ENCODE measurements at places on chromosomes 11 and 22.
A peak's percentile ranks its signal among the peaks of the same experiment; 100 is the strongest.

DNA sequence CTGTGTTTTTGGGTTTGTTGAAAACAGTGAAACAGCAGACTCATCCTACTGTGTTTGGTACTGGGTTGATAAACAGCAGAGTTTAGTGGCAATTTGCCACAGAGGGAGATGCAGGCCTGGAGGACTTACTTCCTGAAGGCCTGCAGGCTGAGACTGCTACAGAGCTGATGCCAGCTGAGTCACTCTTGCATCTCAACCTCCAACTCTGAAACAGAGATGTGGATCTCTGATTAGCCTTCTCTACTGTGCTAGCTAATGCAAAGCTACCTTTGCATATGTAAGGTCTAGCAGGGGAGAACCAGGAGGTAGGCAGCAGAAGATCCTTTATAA is 14.3 kb downstream of the ATP5MG start:
- DNase-seq = peak; percentile 91

DNA sequence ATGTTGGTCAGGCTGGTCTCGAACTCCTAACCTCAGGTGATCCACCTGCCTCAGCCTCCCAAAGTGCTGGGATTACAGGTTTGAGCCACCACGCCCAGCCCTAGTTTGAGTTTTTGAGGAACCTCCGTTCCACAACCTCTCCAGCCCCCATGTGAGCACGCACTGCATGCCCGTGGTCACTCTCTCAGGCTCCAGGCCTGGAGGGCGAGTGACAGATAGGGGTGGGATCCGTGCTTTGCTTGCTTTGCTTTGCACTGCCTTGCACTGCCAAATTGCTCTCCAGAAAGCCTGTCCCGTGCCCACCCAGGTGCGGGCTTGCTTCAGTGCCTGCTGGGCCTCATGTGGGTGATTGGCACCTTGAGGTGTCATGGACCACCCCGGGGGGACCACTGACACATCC is 29.9 kb downstream of the FGF4 start:
- no peak for DNase-seq

GRCh38 chr11:16921019-16921418 is 93.2 kb downstream of the PLEKHA7 start:
- no peak for DNase-seq

DNA sequence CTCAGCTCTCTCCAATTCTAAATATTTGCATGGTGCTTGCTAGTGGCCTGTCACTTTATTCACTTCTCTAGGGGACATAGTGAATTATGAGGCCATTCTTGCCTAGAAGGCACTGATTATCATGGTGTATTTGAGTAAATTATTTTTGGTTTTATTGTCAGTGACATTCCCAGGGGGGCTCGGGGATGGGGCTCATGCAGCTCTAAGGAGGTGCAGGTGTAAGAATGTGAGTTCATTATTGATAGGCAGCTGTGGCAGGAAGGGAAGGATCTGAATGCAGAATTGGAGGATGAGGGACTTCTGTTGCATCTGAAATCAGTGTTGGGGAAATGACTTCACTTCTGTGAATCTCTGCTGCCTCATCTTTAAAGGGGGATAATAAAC is 53.7 kb upstream of the OR4B1 start:
- DNase-seq = no peak

- DNase-seq = no peak
Measured at GRCh38 chr11:64436000-64436399, 77.0 kb downstream of the RPS6KA4 start.

GRCh38 chr11:1673446-1674172 is 23.4 kb upstream of the KRTAP5-6 start:
- DNase-seq = no peak

- no peak for DNase-seq
Measured at GRCh38 chr11:128914216-128915148, 23.3 kb downstream of the KCNJ5 start.

DNA sequence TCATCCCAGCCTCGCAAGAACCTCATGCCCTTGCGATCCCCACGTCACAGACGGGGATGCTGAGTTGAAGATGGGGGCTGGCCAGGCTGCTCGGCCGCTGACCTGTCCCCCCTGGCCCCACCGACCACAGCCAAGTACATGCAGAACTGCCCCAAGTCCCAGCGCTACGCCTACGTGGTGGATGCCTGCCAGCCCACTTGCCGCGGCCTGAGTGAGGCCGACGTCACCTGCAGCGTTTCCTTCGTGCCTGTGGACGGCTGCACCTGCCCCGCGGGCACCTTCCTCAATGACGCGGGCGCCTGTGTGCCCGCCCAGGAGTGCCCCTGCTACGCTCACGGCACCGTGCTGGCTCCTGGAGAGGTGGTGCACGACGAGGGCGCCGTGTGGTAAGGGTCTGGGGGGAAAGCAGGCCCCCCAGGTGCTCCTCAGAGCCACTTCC is 10.0 kb downstream of the MUC5B start:
- no peak for DNase-seq

DNA sequence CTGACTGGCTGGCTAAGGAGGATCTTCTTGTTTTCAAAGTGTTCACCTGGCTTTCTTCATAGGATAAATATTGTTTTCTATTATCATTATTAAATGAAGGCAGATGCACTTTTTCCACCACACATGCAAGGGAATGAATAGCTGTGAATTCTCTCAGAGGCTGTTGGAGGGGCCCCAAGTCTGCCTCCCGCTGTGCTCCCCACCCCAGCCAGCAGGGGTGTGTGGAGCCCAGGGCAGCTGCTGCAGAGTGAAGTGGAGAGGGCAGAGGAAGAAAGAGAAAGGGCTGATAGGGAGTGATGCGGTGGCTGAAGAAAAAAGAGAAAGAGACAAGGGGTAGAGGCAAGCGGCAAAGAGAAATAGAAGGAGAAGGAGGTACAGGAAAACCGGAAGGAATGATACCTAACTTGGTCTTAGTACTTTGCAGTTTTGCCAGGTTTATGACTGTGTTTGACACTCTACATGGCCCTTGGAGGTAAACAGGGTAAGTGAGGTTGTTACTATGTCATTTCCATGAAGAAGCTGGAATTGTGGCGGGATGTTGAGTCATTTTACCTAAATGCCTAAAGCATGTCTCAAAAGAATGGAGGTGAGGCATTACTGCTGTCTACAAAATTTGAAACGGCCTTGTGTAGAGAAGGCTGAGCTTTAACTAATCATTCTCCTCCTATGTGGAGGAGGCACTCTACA is 145.7 kb upstream of the B3GAT1 start:
- no peak for DNase-seq

GRCh38 chr11:61718046-61718531 is 34.3 kb upstream of the MYRF start:
- DNase-seq = no peak

GRCh38 chr11:120233207-120233803 is 6.6 kb upstream of the POU2F3 start:
- no peak for DNase-seq

DNA sequence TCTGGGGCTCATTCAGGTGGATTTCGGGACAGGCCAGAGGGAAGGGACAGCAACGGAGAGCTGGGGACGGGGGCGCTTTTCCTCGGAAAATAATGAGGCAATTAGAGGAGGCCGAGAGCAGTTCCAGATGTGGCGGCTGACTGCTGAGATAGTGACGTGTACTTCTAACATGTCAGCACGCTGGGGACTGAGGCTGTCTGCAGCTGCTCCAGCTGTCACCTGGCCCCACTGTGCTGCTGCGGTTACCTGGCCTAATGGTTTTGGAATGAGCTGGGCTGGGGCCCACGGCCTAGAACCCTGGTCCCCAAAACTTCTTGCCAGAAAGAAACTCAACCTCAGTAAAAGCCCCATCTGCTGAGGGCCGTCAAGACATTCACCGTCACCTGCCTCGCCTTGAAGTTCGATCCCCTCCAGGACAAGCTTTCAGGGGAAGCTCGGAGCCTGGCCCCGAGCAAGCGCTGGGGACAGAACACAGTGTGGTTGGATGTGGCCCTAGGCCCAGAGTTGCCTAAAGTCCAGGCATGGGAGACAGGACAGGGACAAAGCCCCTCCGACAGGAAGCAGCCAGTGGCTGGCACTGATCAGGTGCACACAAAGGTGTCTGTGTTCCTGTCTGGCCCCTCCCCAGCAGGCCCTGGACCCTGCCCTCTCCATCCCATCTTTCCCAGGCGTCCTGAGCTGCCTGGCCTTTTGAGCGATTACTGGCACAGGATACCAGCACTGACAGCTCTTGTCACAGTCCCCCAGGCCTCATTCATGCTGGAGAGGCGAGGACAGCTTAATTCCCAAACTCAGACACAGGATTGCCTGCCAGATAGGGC is 22.1 kb downstream of the RPUSD4 start:
- no peak for DNase-seq

- no peak for DNase-seq
Measured at GRCh38 chr22:48488149-48488551, 1339.5 kb downstream of the BRD1 start.

DNA sequence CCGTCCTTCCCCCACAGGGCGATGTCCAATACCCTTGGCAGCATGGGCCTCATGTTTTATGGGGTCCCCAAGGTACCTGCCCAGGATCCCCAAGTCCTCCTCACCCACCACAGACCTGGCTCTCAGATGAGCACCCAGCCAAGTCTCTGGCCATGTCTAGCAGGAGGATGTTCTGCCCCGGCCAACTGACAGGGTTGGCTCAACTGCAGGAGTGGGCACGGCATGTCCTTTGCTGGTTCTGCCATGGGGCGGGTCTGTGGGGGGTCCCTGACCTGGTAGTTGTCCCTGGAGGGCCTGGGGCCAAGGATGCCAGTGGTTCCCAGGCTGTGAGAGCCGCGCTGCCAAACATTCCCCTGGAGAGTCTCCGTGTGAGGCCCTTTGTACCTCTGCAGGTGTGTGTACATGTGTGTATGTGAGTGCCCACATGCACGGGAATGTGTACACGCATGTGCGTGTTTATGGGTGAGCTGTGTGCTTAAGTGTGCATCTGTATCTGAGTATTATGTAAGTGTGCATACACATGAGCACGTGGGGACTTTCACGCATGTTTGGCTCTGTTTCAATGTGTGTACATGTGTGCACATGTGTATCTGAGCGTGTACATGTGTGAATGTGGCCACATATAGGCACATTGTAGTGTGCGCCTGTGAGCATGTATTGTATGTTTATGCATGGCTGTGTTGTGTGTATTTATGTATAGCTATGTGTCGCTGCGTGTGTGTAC is 85.5 kb downstream of the KCNQ1 start:
- no peak for DNase-seq

- no peak for DNase-seq
Measured at GRCh38 chr11:44454666-44455065, 110.8 kb upstream of the CD82 start.

- DNase-seq = no peak
Measured at GRCh38 chr11:131809203-131809918, 438.9 kb downstream of the NTM start.

GRCh38 chr11:120750647-120751549 is 239.3 kb downstream of the GRIK4 start:
- DNase-seq = no peak

DNA sequence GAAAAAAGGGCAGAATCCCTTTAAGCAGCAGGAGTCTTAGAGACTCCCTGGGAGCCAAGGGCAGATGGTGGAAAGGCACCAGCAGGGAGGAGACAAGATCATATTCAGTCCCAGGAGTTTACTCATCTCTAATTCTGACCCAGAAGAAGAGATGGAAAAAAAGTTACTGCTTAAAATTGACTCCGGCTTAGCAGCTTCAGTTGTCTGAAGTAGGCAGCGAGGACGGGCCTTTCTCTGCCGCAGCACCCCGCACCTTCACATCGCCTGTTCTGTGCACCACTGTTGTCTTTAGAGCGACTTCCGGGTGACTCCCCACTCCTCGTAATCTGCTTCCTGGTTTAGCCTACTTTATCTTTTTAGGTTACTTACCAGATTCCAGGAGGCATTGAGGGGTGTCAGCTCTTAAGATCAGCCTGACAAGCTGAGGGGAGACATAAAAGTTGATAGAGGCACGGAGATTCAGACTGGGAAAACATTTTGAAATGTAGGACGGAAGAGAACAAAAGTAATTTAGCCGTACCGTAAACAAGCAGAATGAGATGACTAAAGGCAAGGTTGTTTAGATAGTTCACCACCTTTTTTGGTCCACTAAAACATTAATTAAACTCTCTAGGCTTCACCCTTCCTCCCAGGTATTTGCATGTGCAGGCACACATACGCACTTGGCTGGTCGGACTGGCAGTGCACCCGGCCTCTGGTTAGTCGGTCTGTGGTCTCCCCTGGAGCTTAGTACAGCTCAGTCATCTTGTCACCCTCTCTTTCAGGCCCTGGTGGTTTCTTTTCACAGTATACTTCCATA is 74.3 kb downstream of the CECR2 start:
- no peak for DNase-seq

GRCh38 chr11:120273432-120273831 is 33.5 kb downstream of the POU2F3 start:
- DNase-seq = no peak

DNA sequence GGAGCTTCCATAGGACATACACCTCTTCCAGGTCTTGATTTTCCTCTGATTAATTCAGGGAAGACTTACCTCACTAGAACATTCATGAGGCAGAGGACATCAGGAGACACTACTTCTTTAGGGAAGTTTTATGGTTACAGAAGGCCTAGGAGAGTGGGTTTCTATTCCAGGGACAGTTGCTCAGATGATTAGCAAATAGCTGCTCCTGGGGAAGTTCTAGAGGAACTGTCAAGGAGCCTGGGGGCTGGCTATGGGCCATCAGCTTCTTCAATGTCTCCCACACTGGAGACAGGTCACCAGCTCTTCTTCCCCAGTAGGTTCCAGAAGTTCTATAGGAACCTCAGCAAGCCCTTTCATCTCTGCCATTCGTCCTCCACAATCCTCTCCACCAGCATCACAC is 11.5 kb upstream of the OR10A5 start:
- no peak for DNase-seq

GRCh38 chr11:130124096-130124495 is 35.5 kb upstream of the ST14 start:
- peak; percentile 95 for DNase-seq

DNA sequence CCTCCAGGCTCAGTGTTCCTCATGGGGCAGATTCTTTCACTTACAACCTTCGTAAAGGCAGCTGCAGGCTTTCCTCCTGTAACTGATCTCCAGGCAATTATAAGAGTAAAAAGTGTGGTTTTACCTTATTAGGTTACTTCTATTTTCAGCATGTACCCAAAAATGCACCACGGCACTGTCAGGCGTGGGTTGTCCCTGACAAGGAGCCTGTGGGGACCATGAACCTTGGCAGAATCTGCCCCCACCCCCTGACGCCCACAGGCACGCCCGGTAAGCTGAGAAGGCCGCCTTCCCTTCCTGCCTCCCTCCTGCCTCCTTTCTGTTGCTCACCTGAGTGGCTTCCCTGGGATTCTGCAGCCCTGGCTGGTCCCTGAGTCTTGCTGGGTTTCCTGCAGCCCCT is 1383.3 kb downstream of the TBC1D22A start:
- DNase-seq = no peak

DNA sequence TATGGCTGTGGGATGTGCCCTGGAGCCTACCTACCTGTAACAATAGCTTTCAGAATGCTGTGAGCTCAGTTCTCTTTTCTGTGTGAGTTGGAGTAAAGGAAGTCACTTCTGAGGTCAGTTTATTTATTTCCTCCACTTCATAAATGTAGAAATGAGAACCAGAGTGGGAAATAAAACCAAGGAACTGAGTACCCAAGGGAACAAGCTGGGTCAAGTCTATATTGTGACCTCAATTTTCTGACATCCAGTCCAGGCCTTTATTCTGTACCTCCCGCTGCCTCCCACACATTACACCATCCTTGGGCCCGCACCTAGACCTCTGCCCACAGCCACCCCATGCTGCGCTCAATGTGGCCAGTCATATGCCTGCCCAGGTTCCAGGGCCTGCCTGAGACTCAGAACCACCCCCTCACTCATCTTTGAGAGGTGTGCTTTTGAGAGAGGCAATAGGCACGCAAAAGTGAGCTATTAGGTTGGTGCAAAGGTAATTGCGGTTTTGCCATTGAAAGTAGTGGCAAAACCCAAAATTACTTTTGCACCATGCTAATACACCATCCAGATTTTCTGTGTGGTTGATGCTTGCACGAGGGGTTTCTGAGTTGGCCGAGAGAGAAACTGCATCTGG is 9.8 kb downstream of the MS4A6E start:
- DNase-seq = no peak
